ENCODE measurements at places on chromosomes 1 and 21.
A peak's percentile ranks its signal among the peaks of the same experiment; 100 is the strongest.

DNA sequence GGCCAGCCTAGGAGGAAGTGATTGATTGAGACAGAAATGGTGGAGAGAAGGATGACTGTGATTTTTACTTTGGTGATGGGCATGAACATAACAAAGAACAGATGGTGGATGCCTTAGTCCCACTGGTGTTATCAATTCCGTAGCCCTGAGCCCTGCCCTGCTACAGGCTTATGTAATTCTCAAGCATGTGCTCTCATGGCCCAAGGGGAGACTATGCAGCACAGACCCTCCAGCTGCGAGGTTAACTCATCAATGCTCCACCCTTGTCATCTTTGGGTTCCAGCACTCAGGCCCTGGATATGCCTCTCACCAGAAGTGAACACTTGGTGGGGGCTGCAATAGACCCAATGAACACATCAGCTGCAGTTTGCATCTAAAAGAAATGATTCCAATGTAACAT, 62.7 kb upstream of the LRRC8D start:
- DNase-seq = no peak

DNA sequence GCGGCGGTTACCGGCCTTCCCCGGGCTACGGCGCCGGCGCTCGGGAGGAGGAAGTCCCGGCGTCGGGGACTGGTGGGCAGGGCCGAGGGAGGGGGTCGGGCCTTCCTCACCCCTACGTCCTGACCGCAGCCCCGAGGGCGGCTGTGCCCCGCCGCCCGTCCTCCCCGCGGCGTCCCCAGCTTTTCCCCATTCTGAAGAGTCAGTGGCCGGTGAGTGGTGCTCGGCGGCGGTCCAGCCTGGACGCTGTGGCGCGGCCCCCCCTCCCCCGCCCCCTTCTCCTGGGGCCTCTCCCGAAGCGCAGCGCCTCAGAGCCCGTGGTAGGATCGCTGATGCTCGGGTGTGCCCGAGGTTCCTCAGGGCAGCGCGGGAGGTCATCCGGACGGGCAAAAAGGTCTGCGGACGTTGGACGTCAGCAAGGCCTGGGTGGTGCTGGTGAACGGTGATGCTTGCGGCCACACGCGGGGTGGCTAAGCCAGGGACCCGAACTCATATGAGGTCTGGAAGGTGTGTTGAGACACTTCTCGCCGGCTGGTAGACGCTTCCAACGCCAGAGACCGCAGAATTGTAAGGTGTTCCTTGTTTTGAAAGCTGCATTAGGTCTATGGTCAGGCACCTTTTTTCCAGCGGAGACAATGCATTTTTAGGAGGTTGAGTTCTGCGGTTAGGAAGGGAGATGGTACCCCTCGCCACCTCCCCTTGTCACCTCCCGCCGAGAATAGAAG, 725 bp downstream of the SLC25A33 start:
- no peak for DNase-seq

DNA sequence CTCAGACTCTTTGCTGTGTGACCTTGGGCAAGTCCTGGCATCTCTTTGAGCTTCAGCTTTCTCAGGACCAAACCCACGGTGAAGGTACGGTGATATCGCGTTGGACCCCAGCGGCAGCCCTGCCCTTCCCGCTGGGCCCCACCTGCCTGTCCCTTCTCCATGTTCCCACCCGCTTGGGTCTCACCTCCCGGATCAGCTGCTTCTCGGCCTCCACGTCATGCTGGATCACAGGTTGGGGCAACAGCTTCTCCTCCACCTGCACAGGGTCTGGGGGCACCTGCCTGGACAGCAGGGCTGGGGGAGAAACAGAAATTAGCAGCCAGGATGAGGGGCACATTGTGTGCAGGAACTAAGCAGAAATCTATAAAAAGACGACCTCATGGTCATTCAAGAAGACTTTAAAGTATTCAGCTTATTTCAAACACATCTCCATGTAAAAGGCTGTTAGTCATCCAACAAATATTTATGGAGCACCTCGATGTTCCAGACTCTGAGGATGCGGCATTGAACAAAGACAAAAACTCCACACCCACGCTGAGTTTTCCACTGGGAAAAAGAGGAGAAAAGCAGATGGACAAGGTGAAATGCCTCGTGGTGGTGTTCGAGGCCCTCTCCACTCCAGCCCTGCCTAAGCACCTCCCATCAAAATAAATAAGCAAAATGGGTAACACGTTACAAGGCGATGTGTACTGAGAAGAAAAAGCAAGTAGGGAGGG, 19.5 kb downstream of the KIF17 start:
- DNase-seq = no peak

DNA sequence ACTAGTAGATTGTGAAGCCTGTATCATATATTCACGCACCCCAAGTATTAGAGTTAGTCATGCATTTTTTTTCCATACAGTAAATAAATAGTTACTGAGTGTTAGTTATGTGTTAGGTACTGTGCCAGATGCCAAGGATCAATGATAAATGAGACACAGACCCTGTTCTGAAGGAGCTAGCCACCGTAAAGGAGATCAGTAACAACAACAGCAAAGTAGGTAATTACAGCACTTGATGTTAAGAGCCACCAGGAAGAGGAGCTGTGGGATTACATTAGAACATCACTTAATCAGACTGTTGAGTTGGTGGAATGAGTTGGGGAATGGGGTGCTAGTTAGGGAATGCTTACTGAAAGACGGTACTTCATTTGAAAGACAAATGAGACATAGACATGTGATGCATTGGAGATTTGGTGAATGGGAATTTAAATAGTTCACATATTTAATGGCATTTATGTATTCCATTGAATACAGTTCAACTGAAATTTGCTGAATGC, 21.0 kb downstream of the PRKAA2 start:
- peak; percentile 10 for DNase-seq

- no peak for DNase-seq
Observed at GRCh38 chr1:169112241-169112640, 5.8 kb downstream of the ATP1B1 start.

GRCh38 chr1:158285756-158286241, 3.9 kb upstream of the CD1C start:
- no peak for DNase-seq

- no peak for DNase-seq
Observed at GRCh38 chr1:117623141-117623540, 17.3 kb downstream of the TENT5C start.

DNA sequence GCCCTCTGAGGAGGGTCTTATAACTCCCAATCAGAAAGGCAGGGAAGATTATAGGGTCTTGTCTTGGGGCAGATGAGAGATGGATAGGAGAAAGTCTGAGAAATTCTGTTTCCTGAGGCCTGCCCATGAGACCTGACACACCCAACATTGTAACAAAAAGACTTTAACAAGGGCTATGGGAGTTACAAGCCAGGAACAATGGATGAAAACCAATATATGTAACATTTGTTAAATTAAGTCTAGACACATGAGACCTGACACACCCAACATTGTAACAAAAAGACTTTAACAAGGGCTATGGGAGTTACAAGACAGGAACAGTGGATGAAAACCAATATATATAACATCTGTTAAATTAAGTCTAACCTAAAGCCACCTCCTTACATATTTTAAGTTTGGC, 21.8 kb downstream of the NRDC start:
- no peak for DNase-seq

- DNase-seq = peak; percentile 65
Observed at GRCh38 chr21:32726839-32727686, 750 bp downstream of the SYNJ1 start.

DNA sequence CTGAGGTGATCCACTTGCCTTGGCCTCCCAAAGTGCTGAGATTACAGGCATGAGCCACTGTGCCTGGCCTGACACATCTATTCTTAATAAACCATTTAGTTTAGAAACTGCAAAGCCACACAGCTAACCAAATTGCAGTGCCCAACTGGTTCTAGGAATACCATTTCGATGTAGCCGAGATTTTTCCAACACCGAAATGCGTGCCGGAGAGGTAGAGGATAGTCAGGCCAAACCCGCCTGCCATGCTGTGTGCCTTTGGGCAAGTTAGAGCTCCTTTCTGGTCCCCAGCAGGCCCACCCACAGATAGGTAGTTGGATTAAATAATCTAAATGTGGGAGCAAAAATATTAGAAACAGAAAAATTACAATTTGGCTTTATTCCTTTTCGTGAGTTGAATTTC, 254.4 kb downstream of the FOXD2 start:
- no peak for DNase-seq

DNA sequence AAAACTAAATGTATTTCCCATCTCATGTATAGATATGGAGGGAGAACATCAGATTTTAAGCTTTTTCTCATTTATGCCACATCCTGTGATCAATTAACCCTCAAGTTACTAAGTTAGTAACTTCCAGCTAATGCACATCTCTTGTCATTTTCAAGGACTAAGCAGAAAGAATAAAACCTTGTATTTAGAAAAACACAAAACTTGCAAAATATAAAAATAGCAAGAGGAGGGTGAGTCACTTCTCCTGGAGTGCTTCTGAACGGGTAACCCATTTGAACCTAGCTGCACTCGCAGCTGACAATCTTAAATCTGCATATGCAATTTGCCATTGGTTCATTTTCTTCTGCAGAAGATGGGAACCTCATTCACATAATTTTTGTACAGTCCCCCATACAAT, 500.5 kb downstream of the SETD4 start:
- DNase-seq = no peak

- DNase-seq = no peak
Observed at GRCh38 chr1:118366286-118366685, 181.3 kb upstream of the SPAG17 start.

GRCh38 chr1:184296466-184297243, 90.2 kb upstream of the C1orf21 start:
- DNase-seq = no peak

DNA sequence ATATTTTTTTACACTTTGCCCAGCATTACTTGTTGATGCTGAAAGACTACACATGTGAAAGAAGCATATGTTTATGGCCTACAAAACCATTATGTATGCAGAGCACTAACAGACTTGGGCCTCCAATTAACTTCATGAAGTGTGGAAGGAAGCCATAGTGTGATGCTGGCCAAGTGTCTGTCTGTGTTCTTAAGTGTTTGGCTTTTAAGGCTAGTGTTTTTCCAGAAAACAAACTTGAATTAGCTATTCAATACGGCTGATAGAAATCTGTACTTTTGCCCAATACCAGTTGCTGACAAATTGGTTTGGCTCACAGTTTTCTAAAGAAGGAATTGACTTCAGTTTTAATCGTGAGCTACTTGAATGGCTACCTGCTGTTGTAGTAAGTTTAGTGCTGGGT, 136.1 kb downstream of the ADGRL2 start:
- DNase-seq = no peak

DNA sequence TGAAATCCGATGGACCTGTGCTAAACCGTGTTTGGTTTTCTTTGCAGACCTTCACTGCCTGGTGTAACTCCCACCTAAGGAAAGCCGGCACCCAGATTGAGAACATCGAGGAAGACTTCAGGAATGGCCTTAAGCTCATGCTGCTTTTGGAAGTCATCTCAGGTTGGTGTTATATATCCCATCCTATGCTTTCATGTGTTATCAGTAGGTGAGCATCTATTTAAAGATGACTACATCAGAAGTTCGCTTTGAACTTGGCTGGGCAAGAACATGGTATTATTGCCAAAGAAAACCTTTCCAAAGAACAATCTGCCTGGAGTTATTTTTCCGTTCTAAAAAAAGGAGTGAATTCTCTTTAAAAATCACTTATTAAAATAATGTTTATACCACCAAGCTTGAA, 31.5 kb downstream of the ACTN2 start:
- no peak for DNase-seq

DNA sequence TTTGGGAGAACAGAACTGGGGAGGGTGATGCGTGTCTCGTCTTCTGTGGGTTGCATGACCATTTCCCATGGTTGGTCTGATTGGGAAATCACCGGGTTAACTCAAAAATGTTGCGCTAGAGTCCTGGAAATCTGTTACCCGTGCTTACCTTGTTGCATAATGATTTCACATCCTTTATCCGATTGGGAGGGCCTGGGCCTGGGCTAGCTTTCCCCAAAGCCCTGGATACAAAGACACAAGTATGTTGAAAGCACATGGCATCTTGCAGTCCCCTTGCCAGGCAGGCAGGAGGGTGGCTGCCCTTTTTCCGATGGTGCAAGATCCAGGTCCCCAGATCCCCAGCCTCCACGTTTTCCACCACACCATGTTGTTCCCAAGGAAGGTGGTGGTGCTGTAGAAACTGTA, 582 bp downstream of the TRPM2 start:
- DNase-seq = no peak

GRCh38 chr1:213782941-213783672, 204.7 kb upstream of the PROX1 start:
- DNase-seq = no peak

GRCh38 chr21:25490742-25491141, 116.5 kb downstream of the MRPL39 start:
- DNase-seq = no peak

DNA sequence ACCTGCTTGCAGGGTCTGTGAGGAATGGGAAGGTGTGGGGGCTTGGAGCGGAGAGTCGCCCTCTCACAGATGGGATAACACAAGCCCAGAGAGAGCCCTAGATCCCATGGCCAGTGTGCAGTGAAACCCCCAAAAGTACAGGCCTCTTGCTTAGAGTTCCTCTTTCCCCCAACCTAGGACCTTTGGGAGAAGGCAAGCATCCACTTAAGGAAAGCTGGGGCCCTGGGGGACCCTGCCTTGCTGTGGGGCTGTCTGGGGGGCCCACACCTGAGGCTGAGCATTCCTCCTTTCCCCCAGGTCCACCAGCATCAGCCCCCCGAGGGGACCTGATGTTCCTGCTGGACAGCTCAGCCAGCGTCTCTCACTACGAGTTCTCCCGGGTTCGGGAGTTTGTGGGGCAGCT, 1.1 kb downstream of the VWA1 start:
- no peak for DNase-seq

GRCh38 chr21:38179511-38179910, 77.3 kb upstream of the KCNJ15 start:
- DNase-seq = no peak

GRCh38 chr1:205444931-205445645, 10.8 kb downstream of the BLACAT1 start:
- peak; percentile 99 for DNase-seq

- DNase-seq = no peak
Observed at GRCh38 chr1:204894606-204895005, 23.9 kb downstream of the NFASC start.

- DNase-seq = no peak
Observed at GRCh38 chr1:160576390-160576789, 2.9 kb downstream of the CD84 start.

DNA sequence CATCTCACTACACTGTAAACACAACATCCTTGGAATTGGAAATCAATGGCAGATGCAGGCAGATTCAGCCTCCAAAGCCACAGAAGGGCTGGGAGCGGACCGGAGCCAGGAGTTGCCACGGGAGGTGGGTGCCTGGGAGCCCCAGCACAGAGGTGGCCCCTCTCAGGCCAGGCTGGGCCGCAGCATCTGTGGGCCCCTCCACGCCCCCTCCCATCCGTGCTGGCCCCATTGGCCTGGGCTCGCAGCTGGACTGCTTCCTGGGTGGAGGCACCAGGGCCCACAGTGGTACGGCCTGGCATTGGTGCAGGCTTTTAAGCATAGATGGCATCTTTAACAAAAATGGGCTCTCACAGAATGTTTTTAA, 64.2 kb downstream of the SLX9 start:
- DNase-seq = no peak

GRCh38 chr1:15236321-15236721, 10.7 kb upstream of the FHAD1 start:
- no peak for DNase-seq

- no peak for DNase-seq
Observed at GRCh38 chr1:227257964-227258363, 60.3 kb downstream of the CDC42BPA start.
